ENCODE measurements at places on chromosomes 6 and 20.

GRCh38 chr20:40781327-40782042, 92.4 kb upstream of the MAFB start:
- no peak for DNase-seq

DNA sequence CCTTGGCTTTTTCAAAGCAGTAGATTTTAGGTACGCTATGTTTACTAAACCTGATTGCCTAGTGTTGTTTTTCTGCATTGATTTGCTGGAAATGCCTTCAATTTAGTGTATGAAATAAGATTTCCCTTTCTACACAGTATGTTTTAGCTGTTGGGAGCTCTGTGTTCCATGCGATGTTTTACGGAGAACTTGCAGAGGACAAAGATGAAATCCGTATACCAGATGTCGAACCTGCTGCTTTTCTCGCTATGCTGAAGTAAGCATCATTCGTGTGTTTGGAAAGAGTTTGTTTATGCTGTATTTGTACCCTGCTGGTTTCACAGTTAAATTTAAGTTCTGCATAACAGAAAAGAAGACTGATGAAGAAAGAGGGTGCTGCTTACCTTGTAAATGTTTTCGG, 1.9 kb downstream of the BTBD3 start:
- no peak for DNase-seq

GRCh38 chr6:155194399-155194798, 69.4 kb upstream of the CLDN20 start:
- DNase-seq, result no peak

- DNase-seq, result no peak
Measured at GRCh38 chr20:32343439-32343838, 14.7 kb upstream of the ASXL1 start.

- DNase-seq, result no peak
Measured at GRCh38 chr6:149895048-149895590, 2.8 kb downstream of the RAET1E start.
